ENCODE measurements at places on chromosomes 6 and 20.

DNA sequence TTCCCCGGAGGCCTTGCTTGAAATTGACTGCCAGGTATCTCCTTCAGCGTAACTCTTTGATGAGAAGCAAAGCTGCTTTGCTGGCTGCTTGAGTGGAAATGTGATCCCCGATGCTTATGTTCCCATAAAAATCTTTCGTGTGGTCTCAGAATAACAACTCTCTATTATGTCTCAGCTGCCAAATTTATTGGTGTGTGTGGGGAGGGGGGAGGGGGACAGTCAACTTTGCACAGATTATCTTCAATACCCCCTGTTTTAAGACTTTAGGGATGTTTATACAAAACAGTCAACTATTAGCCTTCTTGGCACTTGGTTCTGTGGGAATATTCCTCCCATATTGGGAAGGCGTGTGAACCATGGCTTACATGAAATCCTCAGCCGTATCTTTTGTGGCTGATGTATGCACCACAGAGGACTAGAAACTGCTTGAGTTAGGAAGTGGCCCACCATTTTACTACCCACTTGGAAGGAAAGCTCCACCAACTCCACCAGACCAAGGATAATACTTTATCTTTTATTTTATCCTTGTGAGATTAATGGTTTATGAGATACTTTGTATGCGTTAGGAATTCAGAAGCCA lies 101.5 kb upstream of the SLC24A3 start:
- no peak for DNase-seq

GRCh38 chr6:56691286-56691595 lies 48.6 kb upstream of the DST start:
- no peak for DNase-seq

GRCh38 chr6:125835221-125835744 lies 44.5 kb downstream of the NCOA7 start:
- no peak for DNase-seq

DNA sequence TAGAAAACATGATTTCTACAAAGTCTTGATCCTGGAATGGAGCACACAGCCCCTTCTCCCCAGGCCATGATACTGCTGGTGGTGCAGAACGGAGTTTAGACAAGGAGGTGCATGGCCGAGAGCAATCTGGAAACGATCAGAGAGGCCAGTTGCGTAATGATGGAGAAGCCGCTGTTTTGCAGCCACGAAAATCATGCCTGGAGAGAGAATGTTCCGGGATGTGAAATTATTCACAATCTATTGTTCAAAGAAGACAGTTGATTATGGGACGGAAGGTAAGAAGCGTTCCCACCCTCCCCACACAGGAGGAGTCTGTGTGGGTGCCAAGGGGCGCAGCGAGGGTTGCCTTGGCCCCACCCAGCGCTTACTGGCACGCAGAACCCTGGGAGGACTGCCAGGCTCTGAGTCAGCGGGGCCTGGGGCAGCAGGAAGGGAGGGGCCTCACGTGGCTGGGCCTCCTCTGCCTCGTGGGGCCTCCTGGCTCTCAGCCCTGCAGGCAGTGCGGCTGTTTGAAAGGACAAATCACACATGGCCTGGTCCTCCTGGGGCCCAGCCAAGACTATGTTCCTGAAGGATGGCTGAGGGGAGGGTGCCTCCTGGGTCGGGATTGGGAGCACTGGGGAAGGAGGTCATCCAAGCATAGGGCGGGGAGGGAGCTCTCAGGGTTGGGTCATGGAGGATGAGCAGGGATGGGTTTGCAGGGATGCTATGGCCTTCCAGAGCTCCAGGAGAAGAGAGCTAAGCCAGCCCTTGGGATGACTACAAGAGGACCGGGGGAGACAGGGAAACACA lies 8.7 kb upstream of the AP5S1 start:
- DNase-seq, result no peak

DNA sequence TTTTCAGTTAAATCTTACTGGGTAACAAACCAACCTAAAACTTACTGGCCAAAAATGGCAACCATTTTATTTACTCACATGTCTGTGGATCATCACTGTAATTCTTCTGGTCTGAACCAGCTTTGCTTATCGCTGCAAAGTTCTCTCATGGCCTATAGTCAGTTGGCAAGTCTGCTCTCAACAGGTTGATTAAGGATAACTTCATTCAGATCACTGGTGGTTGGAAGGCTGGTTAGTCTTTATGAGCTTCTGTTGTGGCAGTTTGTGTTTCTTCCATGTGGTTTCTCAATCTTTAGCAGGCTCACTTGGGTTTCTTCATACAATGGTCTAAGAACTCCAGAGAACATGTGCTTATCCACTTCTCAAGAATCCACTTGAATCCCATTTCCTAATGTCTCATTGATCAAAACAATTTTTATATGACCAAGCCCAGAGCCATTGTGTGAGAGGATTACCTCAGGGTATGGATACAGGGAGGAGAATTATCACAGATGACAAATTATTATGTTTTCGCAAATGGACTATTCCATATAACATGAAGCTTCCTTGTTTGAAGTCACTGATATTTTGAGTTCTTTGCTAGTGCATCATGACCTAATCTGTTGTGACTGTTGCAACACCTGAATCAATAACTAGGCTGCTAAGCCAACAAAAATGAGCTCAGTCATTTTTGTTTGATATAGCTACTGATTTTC lies 155.4 kb upstream of the BMP2 start:
- DNase-seq, result no peak

DNA sequence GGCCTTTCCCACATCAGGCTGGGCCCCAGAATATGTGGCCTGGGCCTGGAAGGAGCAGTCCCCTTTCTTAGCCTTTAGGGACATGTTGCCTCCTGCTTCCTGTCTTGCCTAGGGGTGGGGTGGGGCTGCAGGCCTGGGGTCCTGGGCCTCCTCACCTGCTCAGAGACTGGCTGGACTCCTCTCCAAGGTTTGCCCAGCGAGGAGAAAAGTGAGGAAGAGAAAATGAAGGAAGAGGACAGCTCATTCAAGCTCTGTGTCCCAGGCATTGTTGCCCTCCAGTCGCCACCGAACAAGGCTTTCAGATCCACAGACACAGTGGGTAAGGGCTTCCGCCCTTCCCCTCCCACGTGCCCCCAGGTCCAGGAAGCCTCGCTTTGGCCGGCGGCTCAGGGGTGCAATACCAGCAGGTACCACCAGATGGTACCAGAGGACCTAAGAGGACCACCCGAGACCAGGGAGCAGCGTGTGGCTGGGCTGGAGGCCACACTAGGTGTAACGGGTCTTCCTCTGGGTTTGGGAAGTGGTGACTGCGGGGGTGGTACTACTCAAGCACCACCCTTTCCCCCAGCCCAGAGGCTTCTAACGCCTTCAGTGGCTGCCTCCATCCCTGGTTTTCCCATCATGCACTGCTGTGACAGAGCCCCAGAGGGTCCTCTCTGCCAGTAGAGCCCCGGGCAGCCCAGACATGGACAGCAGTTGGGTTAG lies 5.5 kb upstream of the BAK1 start:
- DNase-seq, result peak; percentile 95

DNA sequence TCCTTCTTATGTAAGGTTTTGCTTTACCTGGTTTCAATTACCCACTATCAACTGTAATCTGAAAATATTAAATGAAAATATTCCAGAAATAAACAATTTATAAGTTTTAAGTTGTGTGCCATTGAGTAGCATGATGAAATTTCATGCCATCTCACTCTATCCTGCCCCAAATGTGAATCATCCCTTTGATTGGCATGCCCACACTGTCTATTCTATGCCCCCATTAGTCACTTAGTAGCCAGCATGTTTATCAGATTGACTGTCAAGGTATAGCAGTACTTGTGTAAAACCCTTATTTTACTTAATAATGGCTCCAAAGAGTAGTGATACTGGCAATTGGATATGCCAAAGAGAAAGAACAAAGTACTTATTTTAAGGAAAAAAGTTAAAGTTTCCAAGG lies 403.8 kb downstream of the ADGRB3 start:
- no peak for DNase-seq

DNA sequence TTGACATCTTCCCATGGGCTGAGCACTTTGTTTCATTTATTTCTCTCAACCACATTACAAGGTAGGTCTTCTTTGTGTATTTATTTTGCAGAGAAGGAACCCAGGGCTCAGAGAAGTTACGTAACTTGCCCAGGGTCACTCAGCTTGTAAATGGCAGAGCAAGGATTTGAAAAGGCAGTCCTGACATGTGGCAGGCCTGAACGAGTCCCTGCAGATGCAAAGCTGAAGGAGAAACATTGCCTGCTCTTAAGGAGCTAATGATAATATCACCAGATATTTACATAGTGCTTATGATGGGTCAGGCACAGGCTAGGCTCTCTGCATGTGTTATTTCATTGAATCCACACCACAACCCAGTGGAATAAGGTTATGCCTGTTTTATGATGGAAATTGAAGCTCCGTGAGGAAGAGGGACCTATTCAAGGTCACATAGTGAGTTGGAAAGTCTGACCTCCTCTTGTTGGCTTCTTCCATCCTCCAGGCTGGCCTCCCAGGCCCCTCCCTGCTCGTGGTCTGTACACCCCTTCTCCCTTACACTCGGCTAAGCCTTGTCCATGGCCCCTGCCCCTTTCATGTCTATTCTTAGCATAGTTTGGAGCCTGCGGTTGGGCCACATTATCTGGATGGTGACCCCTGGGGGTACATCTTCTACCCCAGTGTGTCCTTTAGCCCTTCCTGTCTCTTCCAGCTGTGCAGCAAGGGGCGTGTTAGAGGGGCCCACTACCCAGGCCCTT lies 12.5 kb downstream of the MYH7B start:
- DNase-seq, result no peak

- DNase-seq, result no peak
Observed at GRCh38 chr6:374956-375355, 16.6 kb upstream of the IRF4 start.

GRCh38 chr6:78268591-78269452 lies 598.5 kb upstream of the IRAK1BP1 start:
- no peak for DNase-seq

DNA sequence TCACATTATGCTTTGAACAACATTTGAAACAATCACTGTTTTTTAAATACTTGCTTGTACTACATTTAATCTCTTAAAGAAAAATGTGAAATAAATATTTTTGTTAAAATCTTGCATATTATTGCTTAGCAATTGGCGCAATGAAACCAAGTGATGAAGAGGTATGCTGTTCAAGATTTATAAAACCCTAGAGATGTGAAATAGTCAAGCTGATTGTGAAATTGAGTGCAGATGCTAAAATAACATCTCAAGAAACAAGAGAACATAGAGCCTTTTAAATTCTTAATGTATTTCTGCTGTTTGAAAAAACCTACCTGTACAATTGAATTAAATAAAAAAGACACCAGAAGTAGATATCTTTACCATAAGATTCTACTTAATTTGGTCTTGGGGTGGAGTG lies 179.2 kb upstream of the MCHR2 start:
- no peak for DNase-seq

DNA sequence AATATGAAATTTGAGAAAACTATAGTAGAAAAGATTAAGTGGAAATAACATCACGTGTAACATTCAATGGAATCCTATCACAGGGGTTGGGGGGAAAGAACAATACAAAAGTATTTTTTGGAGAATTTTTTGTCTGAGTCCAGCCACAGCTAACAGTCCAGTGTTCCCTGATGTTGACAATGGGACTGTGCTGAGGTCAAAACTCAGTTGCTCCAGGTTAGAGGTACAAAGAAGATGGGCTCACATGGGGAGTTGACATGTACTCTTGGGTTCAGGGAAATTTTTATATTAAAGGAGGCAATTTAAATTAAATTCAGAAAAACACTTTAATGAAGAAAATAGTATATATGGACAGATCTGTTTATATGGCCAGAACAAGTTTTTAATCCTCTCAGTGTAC lies 995 bp downstream of the MYCT1 start:
- DNase-seq, result no peak

GRCh38 chr6:117870486-117871242 lies 36.4 kb upstream of the SLC35F1 start:
- DNase-seq, result no peak

- DNase-seq, result no peak
Observed at GRCh38 chr6:43790031-43790430, 20.0 kb downstream of the VEGFA start.

GRCh38 chr6:142009647-142010046 lies 123.1 kb upstream of the GJE1 start:
- no peak for DNase-seq

- DNase-seq, result no peak
Observed at GRCh38 chr6:37987018-37987417, 167.5 kb downstream of the ZFAND3 start.

DNA sequence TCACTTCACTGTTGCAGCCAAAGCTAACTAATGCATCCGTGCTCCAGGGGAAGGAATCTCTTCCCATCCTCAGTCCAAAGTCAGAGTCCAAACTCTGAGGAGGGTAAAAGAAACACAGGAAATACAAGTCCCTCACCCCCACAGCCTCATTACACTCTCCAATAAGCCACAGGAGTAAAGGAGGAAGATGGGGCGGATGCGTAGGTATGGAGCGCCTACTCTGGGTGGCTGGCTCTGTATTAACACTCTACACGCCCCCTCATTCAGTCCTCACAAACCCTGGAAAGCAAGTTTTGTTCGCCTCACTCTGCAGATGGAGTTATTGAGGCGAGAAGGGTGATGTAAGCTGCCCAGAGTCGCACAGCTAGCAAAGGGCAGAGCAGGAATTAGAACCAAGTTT lies 242.9 kb downstream of the NRN1 start:
- DNase-seq, result peak; percentile 35

- DNase-seq, result no peak
Observed at GRCh38 chr6:13420269-13420668, 67.1 kb downstream of the GFOD1 start.

DNA sequence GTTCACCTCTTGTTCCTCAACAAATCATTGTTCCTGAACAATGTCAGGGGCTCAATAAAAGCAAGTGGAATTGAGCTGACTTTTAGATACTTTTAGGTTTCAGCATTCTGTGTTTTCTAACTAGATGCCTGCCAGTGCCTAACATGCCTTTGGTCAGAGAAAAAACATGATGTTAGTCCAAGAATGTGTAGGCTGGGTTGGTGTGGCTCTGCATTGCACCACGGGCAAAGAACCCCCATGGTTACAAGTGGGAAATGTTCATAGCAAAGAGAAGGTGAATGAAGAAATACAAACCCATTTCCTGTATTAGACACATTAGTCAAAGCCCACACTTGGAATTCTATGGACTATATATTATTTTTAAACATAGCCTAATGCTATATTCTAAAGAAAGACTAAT lies 193.3 kb downstream of the TMEM200A start:
- DNase-seq, result no peak
